CD4-positive, alpha-beta T cell treated with Interleukin-15 for 4 hours (primary cell): ENCODE measurements at places on chromosomes 3 and 15.

DNA sequence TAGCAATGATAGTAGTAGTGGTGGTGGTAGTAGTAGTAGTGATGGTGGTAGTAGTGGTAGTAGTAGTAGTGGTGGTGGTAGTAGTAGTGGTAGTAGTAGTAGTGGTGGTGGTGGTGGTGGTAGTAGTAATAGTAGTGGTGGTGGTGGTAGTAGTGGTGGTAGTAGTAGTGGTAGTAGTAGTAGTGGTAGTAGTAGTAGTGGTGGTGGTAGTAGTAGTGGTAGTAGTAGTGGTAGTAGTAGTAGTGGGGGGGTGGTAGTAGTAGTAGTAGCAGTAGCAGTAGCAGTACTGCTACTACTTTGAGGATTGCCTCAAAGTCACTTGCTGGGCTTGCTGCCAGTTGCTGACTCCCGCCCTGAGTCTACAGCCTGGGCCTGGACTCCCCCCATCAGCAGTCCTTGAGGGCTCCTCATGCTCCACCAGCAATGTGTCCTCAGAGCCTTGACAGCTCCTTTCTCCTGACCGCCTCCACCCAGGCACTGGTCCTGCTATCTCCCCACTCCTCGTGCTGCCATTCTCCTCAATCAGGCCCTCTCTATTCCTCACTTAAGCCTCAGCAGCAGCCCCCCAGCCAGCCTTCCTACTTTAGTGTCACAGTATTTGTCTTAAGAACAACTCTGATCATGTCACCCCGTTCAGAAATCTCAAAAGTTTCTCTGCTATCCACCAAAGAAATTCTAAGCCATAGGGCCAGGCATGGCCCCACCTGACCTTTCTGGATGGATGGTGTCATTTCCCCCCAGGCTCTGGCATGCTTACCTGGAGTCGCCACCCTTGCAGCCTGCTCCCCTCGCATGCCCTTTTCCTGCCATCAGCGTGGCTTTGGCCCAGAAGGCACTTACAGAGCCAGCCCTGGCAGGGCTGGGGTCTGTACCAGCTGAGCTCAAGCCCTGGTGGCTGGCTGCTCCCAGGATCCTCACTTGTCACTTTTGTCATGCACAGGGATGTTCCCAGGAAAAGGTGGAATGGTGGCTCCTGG lies 45.6 kb downstream of the DLEC1 start:
- DNase-seq, result no peak

DNA sequence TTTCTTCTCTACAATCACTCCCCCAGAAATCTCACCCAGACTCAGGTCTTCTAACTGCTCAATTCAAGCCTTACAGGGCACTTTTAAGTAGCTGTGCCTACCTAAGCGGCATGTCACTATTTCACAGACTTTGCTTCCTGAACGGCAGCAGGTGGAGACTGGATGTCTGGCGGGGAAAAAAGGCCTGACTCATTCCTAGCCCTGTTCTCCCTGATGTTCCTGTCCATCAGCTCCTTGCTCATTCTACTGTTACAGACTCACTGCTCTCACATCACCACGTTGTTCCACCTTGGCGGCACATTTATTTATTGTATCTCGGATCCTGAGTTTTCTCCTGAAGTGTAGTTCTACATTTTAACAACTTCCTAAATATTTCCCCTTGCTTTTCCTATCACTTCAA lies 52.6 kb upstream of the ATP11B start:
- DNase-seq, result no peak

DNA sequence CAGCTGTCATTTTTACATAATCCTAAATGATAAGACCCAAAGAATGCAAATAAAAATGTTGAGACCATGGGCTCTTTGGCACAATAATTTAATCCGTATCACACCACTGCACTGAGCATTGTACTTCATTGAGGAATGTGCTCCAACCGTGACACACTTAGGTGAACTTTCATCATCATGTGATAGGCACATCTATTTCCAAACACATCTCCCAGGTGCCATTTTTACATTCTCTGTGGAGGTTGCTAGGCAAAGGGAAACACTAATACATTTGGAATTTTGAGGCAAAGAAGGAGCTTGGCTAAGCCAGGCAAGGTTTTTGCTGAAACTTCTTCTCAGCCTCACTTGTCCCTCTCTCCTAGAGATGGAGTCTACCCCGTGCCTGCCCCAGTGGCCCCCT lies 68.7 kb downstream of the LRTM1 start:
- DNase-seq, result no peak

DNA sequence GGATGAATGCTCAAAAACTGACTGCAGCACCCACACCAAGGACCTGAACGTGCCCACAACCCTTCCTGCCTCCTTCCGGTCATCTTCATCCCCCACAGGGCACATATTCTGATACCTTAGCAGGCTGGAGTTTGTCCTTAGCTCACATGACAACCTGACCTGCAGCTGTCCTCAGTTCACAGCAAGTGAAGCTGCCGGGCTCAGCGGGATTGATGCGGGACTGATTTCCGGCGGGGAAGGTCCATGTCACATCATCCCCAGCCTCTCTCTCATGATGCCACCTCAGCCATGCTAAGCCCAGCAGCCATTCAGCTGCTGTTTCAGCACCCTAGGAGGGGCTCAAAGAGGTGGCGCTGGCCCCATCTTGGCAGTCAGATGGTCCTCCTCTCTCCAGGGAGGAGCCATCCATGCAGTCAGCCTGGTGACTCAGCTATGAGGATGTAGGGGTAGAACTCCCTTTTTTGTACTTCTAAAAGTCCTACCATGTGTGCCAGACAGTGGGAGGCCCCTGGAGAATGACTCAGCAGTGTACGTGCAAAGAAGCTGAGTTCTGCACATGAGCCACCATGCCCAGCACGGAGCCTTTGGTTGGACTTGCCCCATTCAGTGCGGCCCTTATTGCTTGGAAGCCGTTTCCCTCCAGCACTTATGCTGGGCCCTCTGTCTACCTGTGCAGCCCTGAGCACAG lies 9.5 kb downstream of the CA12 start:
- DNase-seq, result no peak

DNA sequence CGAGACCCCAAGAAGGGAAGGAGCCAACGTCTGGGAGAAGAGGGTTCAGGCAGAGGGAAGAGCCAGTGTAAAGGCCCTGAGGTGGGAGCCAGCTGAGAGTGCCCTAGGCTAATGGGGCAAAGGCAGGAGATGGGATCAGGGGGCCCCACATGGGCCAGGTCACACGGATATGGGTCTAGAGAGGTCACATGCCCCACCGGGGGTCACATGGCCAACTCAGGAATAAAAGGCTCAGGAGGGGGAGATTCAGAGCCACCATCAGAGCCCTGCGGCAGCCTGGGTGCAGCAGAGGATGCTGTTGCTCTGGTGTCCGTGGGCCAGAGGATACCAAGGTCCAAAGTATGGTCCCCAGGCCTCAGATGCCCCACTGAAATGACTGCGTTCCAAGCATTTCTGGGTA lies 55.3 kb upstream of the SLC6A6 start:
- no peak for DNase-seq
